ENCODE measurements at places on chromosomes 2 and 18.

GRCh38 chr2:120771781-120772208 is 36.1 kb downstream of the GLI2 start:
- no peak for DNase-seq

DNA sequence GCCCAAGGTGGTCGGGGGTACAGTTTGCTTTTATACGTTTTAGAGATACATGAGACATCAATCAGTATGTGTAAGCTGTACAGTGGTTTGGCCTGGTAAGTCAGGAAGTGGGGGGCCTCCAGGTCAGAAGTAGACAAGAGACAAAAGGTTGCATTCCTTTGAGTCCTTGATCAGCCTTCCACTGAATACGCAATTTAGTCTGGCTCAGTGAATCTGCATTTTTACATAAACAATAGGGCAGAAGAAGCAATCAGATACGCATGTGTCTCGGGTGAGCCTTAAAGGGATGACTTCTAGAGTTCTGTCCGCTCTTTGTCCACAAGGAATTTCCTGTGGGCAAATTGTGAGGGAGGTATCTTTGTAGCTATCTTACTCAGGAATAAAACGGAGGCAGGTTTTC is 87.2 kb downstream of the SOWAHC start:
- no peak for DNase-seq

DNA sequence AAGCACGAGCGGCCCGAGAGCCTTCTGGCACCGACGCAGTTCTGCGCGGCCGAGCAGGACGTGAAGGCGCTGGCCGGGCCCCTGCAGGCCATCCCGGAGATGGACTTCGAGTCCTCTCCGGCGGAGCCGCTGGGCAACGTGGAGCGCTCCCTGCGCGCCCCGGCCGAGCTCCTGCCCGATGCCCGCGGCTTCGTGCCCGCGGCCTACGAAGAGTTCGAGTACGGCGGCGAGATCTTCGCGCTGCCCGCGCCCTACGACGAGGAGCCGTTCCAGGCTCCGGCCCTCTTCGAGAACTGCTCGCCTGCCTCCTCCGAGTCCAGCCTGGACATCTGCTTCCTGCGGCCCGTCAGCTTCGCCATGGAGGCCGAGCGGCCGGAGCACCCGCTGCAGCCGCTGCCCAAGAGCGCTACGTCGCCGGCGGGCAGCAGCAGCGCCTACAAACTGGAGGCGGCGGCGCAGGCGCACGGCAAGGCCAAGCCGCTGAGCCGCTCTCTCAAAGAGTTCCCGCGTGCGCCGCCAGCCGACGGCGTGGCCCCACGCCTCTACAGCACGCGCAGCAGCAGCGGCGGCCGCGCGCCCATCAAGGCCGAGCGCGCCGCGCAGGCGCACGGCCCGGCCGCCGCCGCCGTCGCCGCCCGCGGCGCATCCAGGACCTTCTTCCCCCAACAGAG is 70.4 kb downstream of the ARHGEF33 start:
- peak; percentile 76 for DNase-seq

GRCh38 chr18:46452820-46453219 is 204.2 kb downstream of the LOXHD1 start:
- DNase-seq, result no peak

- no peak for DNase-seq
Measured at GRCh38 chr2:180662521-180662920, 317.9 kb upstream of the UBE2E3 start.

DNA sequence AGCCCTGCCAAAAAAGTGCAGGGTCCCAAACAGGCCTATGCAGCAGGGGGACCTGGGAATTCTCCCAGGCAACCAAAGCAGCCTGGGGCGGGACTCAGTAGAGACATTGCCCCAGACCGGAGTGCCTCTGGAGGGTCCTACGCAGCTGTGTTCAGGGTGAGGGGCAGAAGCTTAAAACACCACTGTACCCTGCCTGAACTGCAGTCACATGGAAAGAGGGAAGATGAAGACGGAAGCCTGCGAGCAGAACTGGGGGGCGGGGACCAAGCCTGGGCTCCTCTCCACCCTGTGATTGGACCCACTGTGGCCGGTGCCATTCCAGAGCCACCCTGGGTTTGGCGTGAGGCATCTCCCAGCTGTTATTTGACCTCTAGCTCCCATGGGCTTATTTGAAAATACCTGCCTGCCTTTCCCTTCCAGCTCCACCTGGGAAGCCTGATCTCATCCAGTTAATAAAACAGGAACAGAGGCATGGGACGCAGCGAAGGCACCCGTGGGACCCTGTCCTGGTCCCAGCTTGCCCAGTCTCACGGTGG is 183.1 kb downstream of the SMAD2 start:
- DNase-seq, result no peak

DNA sequence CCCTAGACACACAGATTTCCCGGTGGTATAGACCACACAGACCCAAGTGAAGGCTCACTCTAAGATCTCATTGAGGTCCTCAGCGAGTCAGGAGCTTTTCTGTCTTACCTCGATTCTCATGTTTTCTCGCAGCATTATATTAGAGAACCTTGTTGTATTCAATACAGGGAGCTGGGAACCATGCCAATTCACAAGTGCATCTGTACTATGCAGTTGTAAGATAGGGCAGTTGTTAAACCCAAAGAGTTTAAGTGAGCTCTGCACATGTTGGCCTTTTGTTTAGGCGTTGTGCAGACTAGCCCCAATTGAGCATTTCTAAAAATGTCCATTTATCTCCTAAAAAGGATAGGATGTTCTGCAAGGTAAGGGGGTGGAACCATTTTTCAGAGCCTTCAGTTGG is 59.6 kb downstream of the FEZ2 start:
- no peak for DNase-seq

GRCh38 chr18:32759611-32760167 is 13.1 kb downstream of the KLHL14 start:
- no peak for DNase-seq

- DNase-seq, result no peak
Measured at GRCh38 chr2:215362562-215362904, 50.7 kb downstream of the ATIC start.
